Upper lobe of right lung (tissue), 1 donor: ENCODE measurements at places on chromosomes 16 and 17. TPM values are rescaled to one million over a fixed set of nuclear protein-coding genes. Genes with fewer than 3 reads are reported as not detected.
A peak's percentile ranks its signal among the peaks of the same experiment; 100 is the strongest.

The ZP2 gene
- 0.67 TPM for total RNA-seq

DNA sequence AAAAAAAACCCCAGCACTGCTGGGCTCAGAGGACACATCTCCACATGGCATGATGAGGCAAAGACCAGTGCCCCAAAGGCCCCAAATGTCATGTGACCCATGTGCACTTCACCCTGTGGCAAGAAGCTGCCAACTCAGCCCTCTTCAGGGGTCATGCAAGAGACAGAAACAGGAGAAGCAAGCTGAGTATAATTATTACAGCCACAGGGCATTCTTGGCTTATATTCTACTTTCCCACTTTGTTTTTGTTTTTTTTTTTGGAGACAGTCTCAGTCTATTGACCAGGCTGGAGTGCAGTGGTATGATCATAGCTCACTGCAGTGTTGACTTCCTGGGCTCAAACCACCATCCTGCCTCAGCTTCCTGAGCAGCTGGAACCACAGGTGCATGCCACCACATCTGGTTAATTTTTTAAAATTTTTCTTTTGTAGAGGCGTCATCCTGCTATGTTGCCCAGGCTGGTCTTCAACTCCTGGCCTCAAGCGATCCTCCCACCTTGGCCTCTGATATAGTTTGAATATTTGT, 32.7 kb upstream of the LITAF start:
- no peak for DNase-seq

DNA sequence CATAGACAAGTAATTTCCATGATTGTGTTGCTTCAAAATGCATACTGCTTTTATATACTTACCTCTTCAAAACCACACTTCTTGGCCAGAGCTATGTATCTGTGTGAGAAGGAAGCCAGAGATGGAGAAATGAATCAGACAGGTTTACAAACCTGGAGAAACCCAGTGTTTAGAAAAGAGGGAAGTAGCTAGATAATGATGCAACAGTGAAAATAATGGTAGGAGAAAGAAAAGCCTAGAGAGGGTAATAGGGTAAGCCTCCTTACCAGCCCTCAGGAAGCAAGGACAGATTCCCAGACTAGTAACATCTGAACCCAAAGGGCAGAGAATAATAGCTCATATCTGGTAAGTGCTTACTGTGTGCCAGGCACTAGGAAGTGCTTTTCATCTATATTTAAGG, 250.3 kb upstream of the CDH11 start:
- DNase-seq, result no peak

DNA sequence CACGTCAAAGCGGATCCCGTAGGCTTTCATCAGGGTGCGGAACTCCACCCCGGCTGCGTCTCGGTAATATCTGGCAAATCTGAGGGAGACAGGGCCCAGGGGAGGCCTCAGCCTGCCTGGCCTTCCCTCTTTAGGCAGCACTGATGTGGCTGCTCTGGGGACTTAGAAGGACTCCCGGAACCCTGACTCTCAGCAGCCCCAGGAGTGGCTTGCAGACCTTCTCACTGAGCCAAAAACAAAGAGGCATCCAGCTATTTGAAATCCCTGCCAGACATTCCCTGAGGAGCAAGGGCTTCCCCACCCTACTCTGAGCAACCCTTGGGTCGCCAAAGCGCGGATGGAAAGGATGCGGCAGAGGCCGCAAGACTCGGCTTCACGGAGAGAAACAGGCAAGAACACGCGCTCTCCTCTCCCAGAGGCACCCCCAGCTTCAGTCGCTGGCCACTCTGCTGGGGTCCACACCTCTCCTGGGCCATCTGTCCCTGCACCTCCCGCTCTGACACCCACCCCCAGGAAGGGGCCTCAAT, 7.9 kb downstream of the P2RX5 start:
- no peak for DNase-seq

- DNase-seq, result no peak
Observed at GRCh38 chr16:12565423-12565822, 238.3 kb downstream of the CPPED1 start.

DNA sequence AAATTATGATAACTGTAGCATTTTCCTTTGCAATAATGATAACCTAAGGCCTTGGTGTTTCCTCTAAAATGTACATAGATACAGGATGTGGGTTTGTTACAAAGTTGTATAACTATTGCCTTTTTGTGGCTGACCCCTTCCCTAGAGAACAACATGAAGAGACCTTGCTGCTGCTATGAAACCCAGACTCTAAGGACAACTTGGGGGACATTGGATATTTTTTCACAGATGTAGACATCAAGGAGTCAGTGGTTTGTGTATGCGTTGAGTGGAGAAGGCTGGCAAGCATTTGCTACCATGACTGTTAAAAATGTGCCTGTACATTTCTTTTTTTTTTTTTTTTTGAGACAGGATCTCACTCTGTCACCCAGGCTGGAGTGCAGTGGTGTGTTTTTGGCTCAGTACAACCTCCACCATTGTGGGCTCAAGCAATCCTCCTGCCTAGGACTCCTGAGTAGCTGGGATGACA, 12.3 kb downstream of the HMOX2 start:
- no peak for DNase-seq

- peak; percentile 90 for DNase-seq
Observed at GRCh38 chr17:32876417-32877163, at the start of gene MYO1D. Gene MYO1D, minus strand, starts transcription at chr17:32877124. Its CDS starts 252 bp downstream, at chr17:32876872.

GRCh38 chr17:10328971-10329923, 43.6 kb downstream of the MYH13 start:
- DNase-seq, result no peak

The TBC1D28 gene
- total RNA-seq, result not detected
